ENCODE measurements at places on chromosomes 5 and 9.

DNA sequence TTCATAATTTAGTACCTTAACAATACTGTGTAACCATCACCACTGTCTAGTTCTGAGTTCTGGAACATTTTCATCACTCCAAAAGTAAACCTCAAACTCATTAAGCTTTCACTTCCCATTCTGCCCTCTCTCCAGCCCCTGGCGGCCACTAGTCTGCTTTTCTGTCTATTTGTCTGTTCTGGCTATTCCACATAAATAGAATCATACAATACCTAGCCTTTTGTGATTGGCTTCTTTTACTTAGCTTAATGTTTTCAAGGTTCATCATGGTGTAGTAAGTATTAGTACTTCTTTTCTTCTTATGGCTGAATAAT lies 138.7 kb downstream of the RAPGEF6 start:
- no peaks in the 10 kb centered on the region for H3K27me3 ChIP-seq
- no peak for DNase-seq
- H3K4me3 ChIP-seq: no peak overlapping the region
- H3K4me1 ChIP-seq: peaks cover 3% of the 10 kb centered on the region

DNA sequence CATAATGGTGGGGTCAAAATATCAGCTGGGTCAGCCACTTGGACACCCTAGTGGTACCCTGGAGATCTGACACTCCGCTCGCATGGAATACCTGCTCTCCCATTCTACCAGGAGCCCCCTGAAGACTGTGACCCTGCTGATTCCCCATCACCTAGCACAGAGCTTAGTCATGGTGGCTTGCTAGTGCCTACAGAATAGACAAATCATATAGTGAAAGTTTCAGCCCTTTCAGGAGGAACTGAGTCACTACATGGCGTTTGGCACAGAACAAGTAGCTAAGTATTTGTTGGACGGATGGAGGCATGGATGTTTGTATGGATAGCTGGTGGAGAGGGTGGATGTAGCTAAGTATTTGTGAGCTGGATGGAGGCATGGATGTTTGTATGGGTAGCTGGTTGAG lies 65.3 kb downstream of the LMX1B start:
- H3K4me1 ChIP-seq: peaks cover 18% of the 10 kb centered on the region
- no peak overlapping the region for H3K27ac ChIP-seq
- H3K36me3 ChIP-seq: no peaks in the 10 kb centered on the region

DNA sequence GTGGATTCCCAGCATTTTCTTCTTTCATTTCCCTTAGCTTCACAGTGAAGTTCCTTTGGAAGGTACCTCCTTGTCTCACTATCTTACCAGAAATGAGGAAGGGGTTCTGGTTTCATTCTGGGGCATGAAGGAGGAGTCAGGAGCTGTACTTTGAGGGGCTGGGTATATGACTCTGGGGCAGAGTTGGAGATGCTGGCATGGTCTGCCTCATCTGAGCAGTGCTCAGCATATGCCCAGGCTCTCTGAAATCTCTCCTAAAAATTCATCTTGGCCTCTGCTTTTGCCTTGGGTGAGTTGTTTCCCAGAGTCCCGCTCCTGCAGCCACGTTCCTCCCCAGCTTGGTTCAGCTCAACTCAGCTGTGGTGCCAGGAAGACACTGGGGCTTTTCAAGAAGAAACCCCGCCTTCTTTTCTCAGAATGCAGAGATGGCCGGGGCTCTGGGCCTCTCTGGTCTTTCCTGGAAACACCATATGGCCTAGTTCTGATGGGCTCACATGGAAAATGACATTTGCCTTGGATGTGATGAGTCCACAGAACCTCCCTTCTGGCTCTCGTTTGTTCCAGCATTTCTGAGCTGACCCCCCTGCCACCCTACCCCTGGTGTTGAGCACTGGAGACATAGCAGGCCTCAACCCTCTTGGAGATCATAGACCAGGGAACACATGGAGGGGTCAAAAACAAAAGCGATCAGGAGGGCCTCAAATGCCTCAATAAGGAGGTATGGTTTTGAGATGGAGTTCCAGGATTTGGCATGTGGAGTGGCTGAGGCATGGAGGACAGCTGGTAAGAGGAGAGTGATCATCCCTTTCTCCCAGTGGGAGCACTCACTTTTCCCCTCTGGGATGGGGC lies 12.0 kb upstream of the TGFBR1 start:
- no peak overlapping the region for H3K27ac ChIP-seq
- H3K4me1 ChIP-seq: no peaks in the 10 kb centered on the region
- H3K4me3 ChIP-seq: no peak overlapping the region
- H3K36me3 ChIP-seq: no peaks in the 10 kb centered on the region
- peaks cover 11% of the 10 kb centered on the region for H3K27me3 ChIP-seq

GRCh38 chr5:97075649-97076048 lies 66.8 kb downstream of the LIX1 start:
- H3K4me3 ChIP-seq: no peak overlapping the region
- H3K36me3 ChIP-seq: no peaks in the 10 kb centered on the region
- peaks cover 9% of the 10 kb centered on the region for H3K4me1 ChIP-seq

DNA sequence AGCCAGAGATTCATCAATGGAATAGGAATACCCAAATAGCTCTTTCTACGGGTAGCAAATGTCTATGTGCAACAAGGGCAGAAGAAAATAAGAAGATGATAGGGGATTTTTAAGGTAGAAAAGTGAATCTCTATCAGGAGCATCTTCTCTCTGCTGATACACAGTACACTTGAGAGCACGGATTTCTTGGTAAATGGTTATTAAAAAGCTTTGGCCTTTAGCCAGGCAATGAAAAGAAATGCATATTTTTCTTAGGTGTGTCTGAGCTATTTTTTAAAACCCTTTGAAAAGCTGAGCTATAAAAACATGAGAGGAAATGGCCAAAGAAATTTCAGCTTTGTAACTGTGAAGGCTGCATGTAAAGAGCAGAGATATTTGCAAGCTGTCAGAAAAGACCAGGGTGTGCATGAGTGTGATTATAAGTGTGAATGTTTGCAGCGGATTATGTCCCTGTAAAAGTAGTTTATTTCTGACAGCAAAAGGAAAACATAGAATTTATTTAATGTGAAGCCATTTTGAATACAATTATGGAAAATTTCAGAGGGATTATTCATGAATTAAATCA lies 487.1 kb upstream of the PIK3R1 start:
- peaks cover 13% of the 10 kb centered on the region for H3K4me1 ChIP-seq
- no peak overlapping the region for H3K27ac ChIP-seq
- no peaks in the 10 kb centered on the region for H3K27me3 ChIP-seq
- no peak for DNase-seq
- no peak overlapping the region for H3K4me3 ChIP-seq

- H3K27me3 ChIP-seq: peaks cover 18% of the 10 kb centered on the region
- no peak overlapping the region for H3K27ac ChIP-seq
- H3K4me3 ChIP-seq: no peak overlapping the region
- H3K4me1 ChIP-seq: no peaks in the 10 kb centered on the region
These were observed 17.9 kb upstream of the NDUFB6 start for GRCh38 chr9:32590898-32591297.

DNA sequence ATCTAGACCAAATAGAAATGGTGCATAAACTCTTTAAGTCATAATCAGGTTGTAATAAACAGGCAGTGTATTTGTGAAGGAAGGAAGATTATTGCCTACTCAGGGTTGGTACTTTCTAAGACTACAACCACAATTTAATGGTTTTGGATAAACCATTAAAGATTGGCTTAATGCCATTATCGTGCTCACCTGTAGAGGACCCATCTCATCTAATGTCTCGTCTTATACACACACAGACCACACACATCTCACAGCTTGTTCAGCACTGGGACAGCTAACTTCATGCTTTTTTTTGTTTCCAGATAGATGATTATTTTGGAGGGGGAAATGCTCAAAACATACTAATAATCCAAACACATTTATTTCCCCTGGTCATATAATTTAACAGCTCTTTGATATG lies 175.7 kb upstream of the SLC12A2 start:
- H3K4me1 ChIP-seq: peaks cover 17% of the 10 kb centered on the region
- DNase-seq: no peak
- H3K36me3 ChIP-seq: no peaks in the 10 kb centered on the region
- no peaks in the 10 kb centered on the region for H3K27me3 ChIP-seq

DNA sequence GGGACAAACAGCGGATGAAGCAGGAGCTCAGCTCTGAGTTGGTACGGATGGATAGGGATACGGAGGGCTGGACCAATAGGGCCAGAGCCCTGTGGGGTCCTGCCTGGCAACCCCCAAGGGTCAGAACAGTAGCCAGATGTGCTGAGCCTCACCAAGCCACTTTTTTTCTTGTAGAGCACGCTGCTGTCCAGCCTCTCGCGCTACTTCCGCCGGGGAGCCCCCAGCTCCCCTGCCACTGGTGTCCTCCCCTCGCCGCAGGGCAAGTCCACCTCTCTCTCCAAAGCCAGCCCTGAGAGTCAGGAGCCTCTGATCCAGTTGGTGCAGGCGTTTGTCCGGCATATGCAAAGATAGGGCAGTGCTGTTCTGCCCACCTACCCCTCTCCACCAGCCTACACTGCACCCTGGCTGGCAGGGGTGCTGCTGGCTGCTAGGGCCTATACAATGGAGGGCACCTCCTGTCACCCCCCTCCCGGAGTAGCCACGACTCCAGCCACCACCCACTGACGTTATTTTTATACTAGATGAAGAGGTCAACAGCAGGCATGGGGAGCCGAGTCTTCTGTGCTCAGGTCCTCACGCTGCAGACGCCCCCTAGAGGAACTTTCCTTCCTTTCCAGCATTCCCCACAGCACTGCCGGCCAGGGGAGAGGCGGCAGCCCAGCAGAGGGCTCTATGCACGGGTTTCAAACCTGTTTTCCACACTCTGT lies 21.6 kb downstream of the SH3GLB2 start:
- peaks cover 12% of the 10 kb centered on the region for H3K36me3 ChIP-seq
- peak; percentile 56 for DNase-seq
- peak overlapping the region; percentile 92 for H3K27ac ChIP-seq
- H3K4me3 ChIP-seq: no peak overlapping the region

- no peaks in the 10 kb centered on the region for H3K36me3 ChIP-seq
- H3K4me3 ChIP-seq: no peak overlapping the region
- no peaks in the 10 kb centered on the region for H3K4me1 ChIP-seq
- H3K27ac ChIP-seq: no peak overlapping the region
- no peaks in the 10 kb centered on the region for H3K27me3 ChIP-seq
These were observed 2016.6 kb downstream of the MAT2B start for GRCh38 chr5:165521816-165522610.

GRCh38 chr9:28124917-28125316 lies 551.6 kb upstream of the C9orf72 start:
- H3K27me3 ChIP-seq: no peaks in the 10 kb centered on the region
- no peak overlapping the region for H3K4me3 ChIP-seq
- H3K36me3 ChIP-seq: no peaks in the 10 kb centered on the region
- no peak overlapping the region for H3K27ac ChIP-seq

- no peak overlapping the region for H3K4me3 ChIP-seq
- no peaks in the 10 kb centered on the region for H3K36me3 ChIP-seq
- H3K27me3 ChIP-seq: peaks cover 21% of the 10 kb centered on the region
- H3K4me1 ChIP-seq: peaks cover 17% of the 10 kb centered on the region
These were observed 77.3 kb upstream of the SH3PXD2B start for GRCh38 chr5:172531704-172532026.

DNA sequence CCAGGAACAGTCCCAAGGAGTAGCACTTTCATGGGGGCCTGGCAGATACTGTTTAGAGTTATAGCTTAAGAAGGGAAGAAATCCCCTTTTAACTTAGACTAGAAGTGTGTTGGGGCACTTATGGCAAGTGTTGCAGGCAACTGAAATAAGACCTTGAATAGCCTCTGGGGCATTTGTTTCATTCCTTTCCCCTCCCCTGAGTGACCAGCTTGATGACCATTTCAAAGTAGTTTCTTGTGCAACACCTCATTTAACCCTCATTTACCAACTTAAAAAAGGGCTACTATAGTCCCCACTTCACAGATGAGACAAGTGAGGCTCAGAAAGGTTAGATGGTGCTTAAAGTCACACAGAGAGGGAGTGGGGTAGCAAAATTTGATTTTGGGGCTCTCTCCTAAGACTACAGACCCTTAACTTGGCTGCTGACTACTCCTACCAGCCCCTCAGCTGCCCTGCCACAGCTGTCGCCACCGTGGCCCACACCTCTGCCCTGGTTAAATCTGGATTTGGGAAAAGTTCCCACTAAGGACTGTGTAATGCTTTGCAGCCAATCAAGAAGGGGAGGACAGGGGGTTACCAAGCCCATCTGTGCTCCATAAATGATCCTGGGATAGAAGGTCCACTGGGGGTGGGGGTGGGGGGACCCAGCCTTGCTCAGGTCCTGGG lies 5.5 kb downstream of the PDLIM4 start:
- H3K27me3 ChIP-seq: no peaks in the 10 kb centered on the region
- no peak overlapping the region for H3K4me3 ChIP-seq
- peaks cover 15% of the 10 kb centered on the region for H3K4me1 ChIP-seq
- H3K27ac ChIP-seq: no peak overlapping the region
- H3K36me3 ChIP-seq: peaks cover 3% of the 10 kb centered on the region

DNA sequence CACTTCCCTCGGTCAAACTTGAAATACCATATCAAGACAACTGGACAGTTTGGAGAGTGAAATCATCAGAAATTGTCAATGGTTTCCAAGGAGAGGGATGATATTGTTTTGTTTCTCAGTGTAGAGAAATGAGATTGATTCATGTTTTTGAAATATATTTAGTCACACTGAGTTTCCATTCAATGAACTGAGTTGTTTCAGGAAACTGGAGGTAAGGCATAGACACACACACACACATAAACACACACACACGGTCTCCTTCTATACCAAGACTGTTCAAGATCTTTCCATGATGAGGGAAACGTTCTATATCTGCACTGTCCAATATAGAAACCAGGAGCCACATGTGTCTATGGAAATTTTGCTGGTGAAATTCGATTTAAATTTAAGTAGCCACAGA lies 182.8 kb downstream of the PTTG1 start:
- no peak for DNase-seq
- no peak overlapping the region for H3K4me3 ChIP-seq
- H3K4me1 ChIP-seq: no peaks in the 10 kb centered on the region
- no peaks in the 10 kb centered on the region for H3K27me3 ChIP-seq
- no peaks in the 10 kb centered on the region for H3K36me3 ChIP-seq
- H3K27ac ChIP-seq: no peak overlapping the region

GRCh38 chr5:175383350-175383749 lies 60.6 kb downstream of the DRD1 start:
- H3K4me3 ChIP-seq: no peak overlapping the region
- DNase-seq: no peak
- peak overlapping the region; percentile 84 for H3K27ac ChIP-seq
- H3K27me3 ChIP-seq: no peaks in the 10 kb centered on the region
- H3K4me1 ChIP-seq: peaks cover 17% of the 10 kb centered on the region
- no peaks in the 10 kb centered on the region for H3K36me3 ChIP-seq

GRCh38 chr5:12204761-12205160 lies 300.5 kb upstream of the CTNND2 start:
- no peak for DNase-seq
- H3K27ac ChIP-seq: no peak overlapping the region
- H3K36me3 ChIP-seq: no peaks in the 10 kb centered on the region
- H3K4me1 ChIP-seq: no peaks in the 10 kb centered on the region

- H3K27me3 ChIP-seq: no peaks in the 10 kb centered on the region
- peaks cover 1% of the 10 kb centered on the region for H3K36me3 ChIP-seq
- H3K4me1 ChIP-seq: peaks cover 16% of the 10 kb centered on the region
- no peak overlapping the region for H3K4me3 ChIP-seq
These were observed 2.0 kb upstream of the GARNL3 start for GRCh38 chr9:127262602-127263001.

GRCh38 chr5:129973716-129974426 lies 69.6 kb downstream of the CHSY3 start:
- no peaks in the 10 kb centered on the region for H3K36me3 ChIP-seq
- no peaks in the 10 kb centered on the region for H3K27me3 ChIP-seq
- no peak overlapping the region for H3K27ac ChIP-seq
- H3K4me1 ChIP-seq: no peaks in the 10 kb centered on the region
- no peak for DNase-seq

Measured in progenitor cell of endocrine pancreas (in vitro differentiated cells).